ENCODE measurements at places on chromosomes 16 and 17.
A peak's percentile ranks its signal among the peaks of the same experiment; 100 is the strongest.

- no peak for DNase-seq
Observed at GRCh38 chr17:3029213-3029913, 34.0 kb downstream of the OR1D5 start.

DNA sequence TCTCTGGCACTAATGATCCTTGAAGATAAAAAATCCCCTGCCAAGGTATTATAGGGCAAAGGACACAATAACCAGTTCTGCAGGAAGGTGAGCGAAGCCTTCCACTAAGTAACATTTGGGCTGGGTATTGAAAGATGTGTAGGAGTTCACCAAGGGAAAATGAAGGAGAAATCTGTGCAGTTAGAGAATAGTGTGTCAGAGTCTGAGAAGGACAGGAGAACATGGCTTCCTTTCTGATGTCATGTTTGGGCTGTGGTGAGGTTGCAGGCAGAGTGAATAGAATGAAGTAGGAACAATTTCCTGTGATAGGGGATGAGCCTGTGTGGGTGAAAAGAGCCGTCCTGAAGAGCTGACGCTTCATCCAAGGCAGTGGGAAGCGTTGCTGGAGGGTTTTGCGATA, 24.1 kb upstream of the CIITA start:
- DNase-seq, result no peak

DNA sequence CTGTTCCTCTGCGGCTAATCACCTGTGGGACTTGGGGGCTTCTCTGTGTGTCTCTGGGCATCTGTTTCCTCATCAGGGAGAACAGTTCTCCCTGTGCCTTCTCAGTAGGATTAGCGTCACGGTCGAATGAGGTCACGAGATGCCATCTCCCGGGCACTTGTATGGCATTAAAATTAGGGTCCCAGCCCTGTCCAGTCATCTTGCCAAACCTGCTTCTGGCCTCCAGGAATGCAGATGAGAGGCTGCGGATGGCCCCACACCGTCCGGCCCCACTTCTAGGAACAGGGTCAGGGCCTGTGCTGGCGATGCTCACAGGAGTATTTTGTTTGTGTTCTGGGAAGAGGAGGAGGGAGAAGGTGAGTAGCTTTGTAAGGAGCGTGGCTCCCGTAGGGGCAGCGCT, 58.5 kb downstream of the OR1D5 start:
- no peak for DNase-seq

DNA sequence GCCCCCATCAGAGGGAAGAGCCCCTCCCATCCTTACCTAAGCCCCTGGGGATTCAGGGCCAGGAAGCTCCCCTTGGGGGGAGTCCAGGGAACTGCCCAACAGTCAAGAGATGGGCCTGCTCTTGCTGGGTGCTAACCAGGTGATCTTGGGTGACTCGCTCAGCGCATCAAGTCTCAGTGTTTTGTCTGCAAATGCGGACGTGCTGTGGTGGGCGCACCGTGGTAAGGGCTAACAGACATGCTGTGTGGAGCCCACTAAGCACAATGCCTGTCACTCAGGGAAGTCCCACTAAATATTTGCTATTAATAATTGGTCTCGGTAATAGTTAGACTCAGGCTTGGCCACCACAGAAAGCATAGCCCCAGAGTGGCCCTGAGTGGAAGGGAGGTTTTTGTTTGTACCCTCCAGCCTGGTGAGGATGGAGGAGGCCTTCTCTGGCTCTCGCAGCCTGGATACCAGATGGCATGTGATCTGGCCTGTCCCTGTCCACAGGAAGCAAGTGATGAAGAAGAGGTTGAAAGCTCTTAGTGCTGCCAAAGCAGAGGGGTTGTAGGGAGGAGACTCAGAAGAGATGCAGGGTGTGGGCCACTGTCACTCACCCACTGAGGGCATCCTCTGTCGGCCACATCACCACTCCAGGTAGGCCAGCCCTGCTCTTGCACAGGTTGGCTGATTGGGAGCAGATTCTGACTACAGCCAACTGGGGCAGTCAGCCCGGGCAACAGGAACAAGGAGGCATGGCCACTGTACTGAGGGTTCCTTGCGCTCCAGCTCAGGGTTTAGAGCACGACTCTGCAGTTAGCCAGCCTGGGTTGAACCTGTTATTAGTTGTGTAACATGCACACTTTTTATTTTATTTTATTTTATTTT, 69.8 kb upstream of the KSR1 start:
- no peak for DNase-seq

DNA sequence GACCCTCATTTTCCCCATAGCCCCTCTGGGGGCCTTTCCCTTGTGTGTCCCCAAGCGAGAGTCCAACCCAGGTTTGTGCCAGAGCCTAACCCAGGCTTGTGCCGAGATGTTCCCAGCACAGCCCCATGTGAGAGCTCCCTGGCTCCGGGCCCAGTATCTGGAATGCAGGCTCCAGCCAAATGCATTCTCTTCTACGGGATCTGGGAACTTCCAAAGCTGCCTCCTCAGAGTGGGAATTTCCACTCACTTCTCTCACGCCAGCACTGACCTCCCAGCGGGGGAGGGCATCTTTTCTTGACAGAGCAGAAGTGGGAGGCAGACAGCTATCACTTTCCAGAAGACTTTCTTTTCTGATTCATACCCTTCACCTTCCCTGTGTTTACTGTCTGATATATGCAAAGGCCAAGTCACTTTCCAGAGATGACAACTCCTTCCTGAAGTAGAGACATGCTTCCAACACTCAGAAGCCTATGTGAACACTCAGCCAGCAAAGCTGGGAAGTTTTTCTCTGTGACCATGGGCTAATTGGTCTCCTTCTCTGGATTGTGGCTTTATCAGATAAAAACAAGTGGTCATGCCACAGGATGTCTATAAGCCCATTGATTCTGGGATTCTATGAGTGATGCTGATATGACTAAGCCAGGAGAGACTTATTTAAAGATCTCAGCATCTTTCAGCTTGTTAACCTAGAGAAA, 2.5 kb upstream of the CCL2 start:
- DNase-seq, result peak; percentile 98

DNA sequence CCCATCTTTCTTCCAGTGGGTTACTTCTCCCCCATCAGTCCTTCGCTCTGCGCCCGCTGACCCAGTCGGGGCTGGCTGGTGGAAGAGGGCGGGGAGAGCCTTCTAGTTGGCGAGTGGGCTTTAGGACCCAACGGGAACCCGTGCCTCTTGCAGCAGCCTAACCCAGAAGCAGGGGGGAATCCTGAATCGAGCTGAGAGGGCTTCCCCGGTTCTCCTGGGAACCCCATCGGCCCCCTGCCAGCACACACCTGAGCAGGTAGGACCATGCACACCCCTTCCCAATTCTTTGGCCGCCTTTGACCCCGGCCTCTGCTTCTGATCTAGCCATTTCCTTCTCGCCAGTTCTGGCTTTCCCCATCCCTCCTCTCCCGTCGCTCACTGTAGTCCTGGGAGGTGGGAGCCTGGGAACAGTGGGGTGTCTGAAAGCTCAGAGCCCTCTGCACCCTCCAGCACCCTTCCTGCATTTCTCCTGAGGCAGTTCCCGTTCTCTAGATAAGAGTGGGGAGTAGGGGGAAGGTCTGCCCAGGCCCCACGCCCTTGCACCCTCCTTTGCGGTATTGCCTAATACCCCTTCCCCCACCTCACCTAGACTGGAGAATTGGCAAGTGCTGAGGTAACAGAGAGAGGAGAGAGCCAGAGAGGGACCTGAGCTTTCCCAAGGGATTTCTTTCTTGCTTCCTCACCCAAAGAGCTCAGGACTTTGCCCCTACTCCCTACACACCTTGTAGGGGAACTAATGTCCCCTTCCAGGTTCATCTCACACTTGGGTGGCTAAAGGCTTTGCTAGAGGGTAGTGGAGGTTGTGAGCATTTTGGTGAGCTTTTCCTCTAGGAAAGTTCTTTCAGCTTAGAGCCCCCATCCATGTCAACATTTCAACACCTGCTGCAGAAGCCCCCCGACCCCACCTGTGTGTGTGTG, at the start of gene RARA:
Gene RARA (plus strand): TSS at position 150 of the 918 bp plus-strand sequence. CDS start 22,039 bp downstream, outside the sequence.
- peak; percentile 72 for DNase-seq

- DNase-seq, result no peak
Observed at GRCh38 chr17:142102-142661, 4.8 kb downstream of the SCGB1C2 start.

DNA sequence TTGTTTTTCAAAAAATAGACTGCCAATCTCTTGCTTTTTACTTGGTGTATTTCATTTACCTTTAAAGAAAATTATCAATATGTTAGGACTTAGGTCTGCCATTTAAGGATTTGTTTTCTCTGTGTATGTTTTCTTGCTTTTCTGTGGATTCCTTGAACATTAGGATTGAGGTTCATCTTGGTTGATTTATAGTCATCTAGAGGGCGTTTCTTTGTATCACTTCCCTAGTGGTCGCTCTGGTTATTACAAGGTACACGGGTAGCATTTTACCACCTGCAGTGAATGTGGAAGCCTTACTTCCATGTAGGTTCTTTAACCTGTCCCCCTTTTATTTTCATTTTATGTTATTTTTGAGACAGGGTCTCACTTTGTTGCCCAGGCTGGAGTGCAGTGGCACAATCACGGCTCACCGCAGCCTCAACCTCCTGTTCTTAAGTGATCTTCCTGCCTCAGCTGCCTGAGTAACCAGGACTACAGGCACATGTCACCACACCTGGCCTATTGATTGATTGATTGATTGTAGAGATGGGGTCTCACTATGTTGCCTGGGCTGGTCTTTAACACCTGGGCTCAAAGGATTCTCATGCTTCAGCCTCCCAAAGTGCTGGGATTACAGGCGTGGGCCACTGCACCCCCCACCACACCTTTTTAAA, 35.2 kb upstream of the CBX4 start:
- DNase-seq, result no peak

DNA sequence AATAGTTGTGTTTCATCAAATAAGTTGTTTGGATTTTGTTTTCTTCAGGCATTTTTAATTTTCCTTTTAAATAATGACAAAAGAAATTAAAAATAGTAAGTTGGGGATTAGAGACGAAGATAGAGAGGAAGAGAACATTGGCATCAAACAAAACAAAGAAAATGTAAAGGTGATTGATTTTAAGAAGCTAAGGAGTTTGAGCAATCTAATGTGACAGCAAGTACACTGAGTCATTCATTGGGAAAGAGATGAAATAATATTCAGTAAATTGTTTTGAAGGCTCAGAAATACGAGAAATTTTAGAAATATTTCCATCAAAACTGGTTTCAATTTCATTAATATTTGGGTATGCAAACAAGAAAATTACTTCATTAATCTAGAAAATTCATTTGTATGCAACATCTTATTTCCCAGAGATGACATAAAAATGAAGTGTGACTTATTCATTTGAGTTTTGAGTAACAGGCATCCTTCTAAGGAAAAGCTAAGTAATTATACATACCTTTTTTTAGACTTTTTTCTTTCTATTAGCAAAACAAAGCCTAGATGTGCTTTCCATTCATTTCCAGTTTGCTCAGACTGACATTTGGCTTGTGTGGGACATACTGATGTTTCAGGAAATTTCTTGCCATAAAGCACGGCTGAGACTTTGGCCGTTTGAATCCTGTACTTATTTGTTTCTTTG, 66.7 kb downstream of the COX10 start:
- DNase-seq, result no peak

- DNase-seq, result no peak
Observed at GRCh38 chr17:70787721-70788300, 618.5 kb downstream of the KCNJ2 start.

GRCh38 chr16:19131825-19132218, 18.1 kb downstream of the ITPRIPL2 start:
- DNase-seq, result no peak

- no peak for DNase-seq
Observed at GRCh38 chr16:81808933-81809480, 29.9 kb downstream of the PLCG2 start.

GRCh38 chr17:12431188-12431587, 234.5 kb upstream of the MYOCD start:
- DNase-seq, result no peak

GRCh38 chr17:44663095-44663494, 6.8 kb downstream of the MEIOC start:
- no peak for DNase-seq

DNA sequence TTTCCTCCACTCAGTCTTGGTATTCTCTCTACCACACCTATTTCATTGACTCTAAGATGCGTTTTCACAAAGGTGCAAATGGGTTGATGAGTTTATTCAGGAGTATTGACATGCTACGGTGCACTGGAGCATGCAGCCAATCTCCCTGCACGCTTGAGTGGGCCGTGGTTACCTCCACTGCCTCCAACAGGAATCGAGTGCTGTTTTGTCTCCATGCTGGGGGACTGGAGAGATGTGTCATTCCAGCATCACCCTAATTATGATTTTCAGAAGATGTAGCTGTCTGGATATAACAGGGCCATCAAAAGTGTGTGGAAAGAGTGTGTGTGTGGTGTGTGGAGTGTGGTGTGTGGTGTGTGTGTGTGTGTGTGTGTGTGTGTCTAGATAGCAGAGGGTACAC, 351.6 kb upstream of the ZFHX3 start:
- no peak for DNase-seq

- DNase-seq, result no peak
Observed at GRCh38 chr16:50272111-50272571, 5.8 kb downstream of the ADCY7 start.

DNA sequence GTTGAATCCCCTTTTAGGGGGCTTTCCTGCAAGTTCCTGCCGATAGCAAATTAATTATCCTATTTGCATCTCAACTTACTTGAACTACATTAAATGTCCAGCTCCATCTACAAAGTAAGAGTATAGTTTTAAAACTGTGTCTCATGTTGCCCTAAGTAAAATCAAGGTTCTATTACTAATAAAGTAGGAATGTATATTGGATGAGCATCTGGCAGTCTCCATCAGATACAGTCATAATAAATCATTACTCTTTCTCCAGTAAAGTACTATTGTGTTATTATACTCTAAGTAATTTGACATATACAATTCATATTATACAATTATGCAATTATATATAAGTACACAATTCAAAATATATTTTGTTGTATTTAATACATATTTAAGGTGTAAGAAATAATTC, 249.3 kb downstream of the CEP112 start:
- DNase-seq, result no peak

GRCh38 chr17:19539040-19539399, 5.4 kb downstream of the SLC47A1 start:
- no peak for DNase-seq

GRCh38 chr16:12422233-12422632, 381.5 kb downstream of the CPPED1 start:
- no peak for DNase-seq

GRCh38 chr16:70746708-70747424, 54.1 kb downstream of the VAC14 start:
- DNase-seq, result peak; percentile 51

DNA sequence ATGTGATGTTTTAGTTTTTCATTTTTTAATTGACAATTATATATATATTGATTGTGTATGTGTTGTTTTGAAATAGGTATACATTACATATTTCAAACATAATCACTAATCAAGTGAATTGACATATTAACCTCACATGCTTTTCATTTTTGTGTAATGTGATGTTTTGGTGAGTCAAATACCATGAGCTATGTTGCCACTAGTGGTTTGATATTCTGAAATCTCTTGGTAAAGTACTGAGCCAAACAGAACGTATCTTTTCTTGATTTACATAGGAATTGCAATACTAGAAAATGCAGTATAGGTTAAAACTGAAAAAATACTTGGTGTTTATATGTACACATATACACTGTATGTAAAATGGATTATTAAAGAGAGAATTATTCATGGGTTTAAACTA, 65.2 kb upstream of the SIAH1 start:
- DNase-seq, result no peak

Measured in lung (tissue), 17 donors.